Smooth muscle cell of the coronary artery (primary cell): ENCODE measurements at places on chromosomes 16 and 17. TPM values are rescaled to one million over a fixed set of nuclear protein-coding genes. Genes with fewer than 3 reads are reported as not detected.

CDH1 gene
- total RNA-seq = 0.15 TPM in 1 of 2 replicates, not detected in the other

CALB2 gene
- 0.08 TPM in 1 of 2 replicates, not detected in the other for total RNA-seq

CYGB gene
- 3.8 and 20.4 TPM in 2 replicates for total RNA-seq

AATK gene
- total RNA-seq = under 0.01 and 0.15 TPM in 2 replicates

RABEP1 gene
- 36.6 and 44.7 TPM in 2 replicates for total RNA-seq

EMP2 gene
- total RNA-seq = 10.9 and 11.6 TPM in 2 replicates

CHD9NB gene
- 0.98 and 3.5 TPM in 2 replicates for total RNA-seq

TSPAN10 gene
- total RNA-seq = 0.30 and 2.0 TPM in 2 replicates

NPIPB13 gene
- 0.68 and 1.5 TPM in 2 replicates for total RNA-seq

KRTAP4-3 gene
- not detected in 2 replicates for total RNA-seq

PGS1 gene
- 19.6 and 43.5 TPM in 2 replicates for total RNA-seq

TMEM204 gene
- 19.0 and 45.4 TPM in 2 replicates for total RNA-seq

ARL17A gene
- 1.3 and 2.1 TPM in 2 replicates for total RNA-seq

BCL6B gene
- total RNA-seq = 0.30 and 0.47 TPM in 2 replicates

P3H4 gene
- total RNA-seq = 90.3 and 133 TPM in 2 replicates

HSF5 gene
- not detected in 2 replicates for total RNA-seq

CSH2 gene
- not detected in 2 replicates for total RNA-seq

ATP2A1 gene
- 0.08 and 0.23 TPM in 2 replicates for total RNA-seq

KRTAP3-2 gene
- total RNA-seq = not detected in 2 replicates

NRN1L gene
- total RNA-seq = not detected in 2 replicates

IRX3 gene
- 2.0 and 3.9 TPM in 2 replicates for total RNA-seq

C1QL1 gene
- 0.08 and 0.23 TPM in 2 replicates for total RNA-seq

SYCE1L gene
- total RNA-seq = 1.2 TPM in 1 of 2 replicates, not detected in the other

PCGF2 gene
- total RNA-seq = 1.5 and 5.3 TPM in 2 replicates

KCNAB3 gene
- 0.15 TPM in 1 of 2 replicates, not detected in the other for total RNA-seq

FGF11 gene
- 2.6 and 5.4 TPM in 2 replicates for total RNA-seq

C16orf96 gene
- total RNA-seq = under 0.01 TPM in 1 of 2 replicates, not detected in the other

TMEM98 gene
- total RNA-seq = 142 and 224 TPM in 2 replicates

DYNC1LI2 gene
- 63.7 and 175 TPM in 2 replicates for total RNA-seq

SGCA gene
- 1.8 and 8.4 TPM in 2 replicates for total RNA-seq

WNT9B gene
- total RNA-seq = not detected in 2 replicates

NOTUM gene
- 0.08 TPM in 1 of 2 replicates, not detected in the other for total RNA-seq
